ENCODE measurements at places on chromosomes 5 and 9.

DNA sequence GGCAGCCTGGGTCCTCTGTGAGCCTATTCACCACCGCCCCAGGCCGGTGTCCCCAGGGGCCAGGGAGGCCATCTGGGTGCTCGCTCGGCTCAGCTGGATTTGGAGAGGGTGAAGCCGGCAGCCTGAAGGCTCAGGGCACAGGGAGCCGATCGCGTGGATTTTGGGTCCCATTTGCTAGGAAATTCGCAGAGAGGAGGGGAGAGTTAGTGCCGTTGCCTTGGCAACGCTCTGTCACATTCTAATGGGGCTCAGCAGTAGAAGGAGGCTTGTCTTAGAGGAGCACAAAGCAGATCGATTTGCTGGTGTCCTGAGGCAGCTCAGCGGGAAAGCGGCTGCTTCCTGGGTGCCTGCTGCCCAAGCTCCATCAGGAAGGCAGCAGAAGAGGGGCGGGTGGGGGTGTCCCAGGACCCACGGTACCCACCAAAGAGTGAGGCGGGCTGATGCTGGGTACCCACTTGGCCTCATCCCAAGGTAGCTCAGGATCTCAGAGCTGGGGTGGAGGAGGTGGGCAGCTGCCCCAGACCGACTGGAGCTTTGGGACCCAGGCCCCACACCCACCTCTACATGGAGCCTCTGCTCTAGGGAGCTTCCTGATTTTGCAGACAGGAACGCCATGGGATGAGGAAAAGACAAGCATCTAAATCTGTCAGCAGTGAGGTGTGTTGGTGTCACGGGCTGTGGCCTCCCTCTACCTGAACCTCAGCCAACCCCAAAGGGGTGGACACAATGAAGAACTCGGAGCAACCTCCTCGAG is 17.1 kb upstream of the OLFM1 start:
- DNase-seq: no peak

- no peak for DNase-seq
These were observed 28.2 kb downstream of the CETN3 start for GRCh38 chr5:90381213-90381929.

- no peak for DNase-seq
These were observed 29.4 kb downstream of the ANKRD34B start for GRCh38 chr5:80540691-80541090.

GRCh38 chr5:133847886-133848285 is 120.5 kb downstream of the C5orf15 start:
- no peak for DNase-seq

DNA sequence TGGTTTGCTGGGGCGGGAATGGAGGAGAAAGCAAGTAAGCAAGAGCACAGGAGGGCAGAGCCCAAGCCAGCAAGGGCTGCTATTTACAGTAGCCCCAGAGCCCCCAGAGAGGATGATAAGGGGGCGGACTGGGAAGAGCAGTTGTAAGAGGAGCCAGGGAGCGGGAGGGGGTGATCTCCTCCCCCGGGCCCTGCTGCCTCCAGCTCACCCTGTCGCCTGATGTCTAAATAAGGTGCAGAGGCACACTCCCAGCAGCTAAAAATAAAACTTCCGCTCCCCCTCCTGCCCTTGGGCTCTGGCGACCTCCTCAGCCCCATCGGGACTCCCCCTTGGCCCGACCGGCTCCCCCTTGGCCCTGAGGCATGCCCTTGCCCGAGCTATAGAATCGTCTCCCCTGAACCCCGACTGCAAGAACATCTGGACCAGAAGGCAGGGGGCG is 14.4 kb upstream of the CCDC69 start:
- DNase-seq: no peak

- peak; percentile 41 for DNase-seq
These were observed 566 bp downstream of the GPR21 start for GRCh38 chr9:123033864-123034601.

GRCh38 chr9:136957901-136958300 is 5.8 kb downstream of the LCN12 start:
- no peak for DNase-seq

DNA sequence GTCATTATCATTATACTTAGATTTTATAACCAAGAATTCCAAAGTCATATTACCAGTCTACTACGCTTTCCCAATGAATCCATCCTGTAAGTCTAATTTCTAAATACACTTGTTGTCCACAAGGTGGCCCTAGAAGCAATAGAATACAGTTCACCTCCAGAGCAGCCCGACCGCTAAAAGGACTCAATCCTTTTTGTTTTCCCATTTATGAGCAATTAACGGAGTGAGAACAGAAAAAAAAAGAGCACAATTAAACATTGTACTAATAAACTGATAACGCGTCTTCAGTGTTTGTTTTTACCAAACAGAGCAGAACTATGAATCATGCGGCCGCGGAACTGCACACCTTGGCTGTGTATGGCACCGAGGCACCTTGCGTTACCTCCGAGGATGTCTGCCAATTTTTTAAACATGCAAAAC is 160.7 kb upstream of the DAPK1 start:
- peak; percentile 52 for DNase-seq

DNA sequence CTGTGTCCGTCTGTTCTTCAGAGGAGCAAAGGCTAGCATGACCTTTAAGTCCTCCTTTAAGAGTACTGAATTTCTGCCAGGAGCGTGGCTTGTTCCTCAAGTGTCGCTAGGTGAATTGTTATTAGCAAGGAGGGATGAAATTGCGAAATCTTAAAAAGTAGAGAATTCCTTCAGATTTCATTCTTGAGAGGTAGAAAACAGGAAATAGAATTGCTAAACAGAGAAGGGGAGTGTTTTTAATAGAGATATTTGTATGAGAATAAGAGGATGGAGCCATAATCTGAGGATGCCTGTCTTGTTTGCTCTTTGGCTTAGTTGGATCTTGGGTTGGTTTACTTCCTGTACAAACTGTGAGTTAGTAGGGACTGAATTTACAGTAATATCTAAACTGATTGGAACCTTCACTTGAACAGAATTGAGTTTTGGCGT is 39.2 kb downstream of the EXOSC2 start:
- no peak for DNase-seq

DNA sequence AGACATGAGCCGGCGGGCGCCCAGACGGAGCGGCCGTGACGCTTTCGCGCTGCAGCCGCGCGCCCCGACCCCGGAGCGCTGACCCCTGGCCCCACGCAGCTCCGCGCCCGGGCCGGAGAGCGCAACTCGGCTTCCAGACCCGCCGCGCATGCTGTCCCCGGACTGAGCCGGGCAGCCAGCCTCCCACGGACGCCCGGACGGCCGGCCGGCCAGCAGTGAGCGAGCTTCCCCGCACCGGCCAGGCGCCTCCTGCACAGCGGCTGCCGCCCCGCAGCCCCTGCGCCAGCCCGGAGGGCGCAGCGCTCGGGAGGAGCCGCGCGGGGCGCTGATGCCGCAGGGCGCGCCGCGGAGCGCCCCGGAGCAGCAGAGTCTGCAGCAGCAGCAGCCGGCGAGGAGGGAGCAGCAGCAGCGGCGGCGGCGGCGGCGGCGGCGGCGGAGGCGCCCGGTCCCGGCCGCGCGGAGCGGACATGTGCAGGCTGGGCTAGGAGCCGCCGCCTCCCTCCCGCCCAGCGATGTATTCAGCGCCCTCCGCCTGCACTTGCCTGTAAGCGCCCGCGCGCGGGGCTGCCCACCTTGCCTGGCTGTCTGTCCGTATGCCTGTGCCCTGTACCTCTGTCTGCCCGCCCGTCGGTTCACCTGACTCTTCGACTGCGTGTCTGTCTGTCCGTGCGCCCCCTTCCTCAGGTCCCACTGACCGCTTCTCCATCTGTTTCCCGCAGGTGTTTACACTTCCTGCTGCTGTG is 412 bp downstream of the FGF18 start:
- DNase-seq: peak; percentile 37

- DNase-seq: no peak
These were observed 199.6 kb downstream of the ERCC6L2 start for GRCh38 chr9:96075111-96075510.

Measured in hepatic stellate cell (primary cell).